ENCODE measurements at places on chromosomes 1 and 21.

- DNase-seq, result peak; percentile 25
Observed at GRCh38 chr1:115062542-115063004, 26.7 kb downstream of the TSPAN2 start.

GRCh38 chr1:243793298-243793697 is 56.7 kb downstream of the AKT3 start:
- DNase-seq, result no peak

DNA sequence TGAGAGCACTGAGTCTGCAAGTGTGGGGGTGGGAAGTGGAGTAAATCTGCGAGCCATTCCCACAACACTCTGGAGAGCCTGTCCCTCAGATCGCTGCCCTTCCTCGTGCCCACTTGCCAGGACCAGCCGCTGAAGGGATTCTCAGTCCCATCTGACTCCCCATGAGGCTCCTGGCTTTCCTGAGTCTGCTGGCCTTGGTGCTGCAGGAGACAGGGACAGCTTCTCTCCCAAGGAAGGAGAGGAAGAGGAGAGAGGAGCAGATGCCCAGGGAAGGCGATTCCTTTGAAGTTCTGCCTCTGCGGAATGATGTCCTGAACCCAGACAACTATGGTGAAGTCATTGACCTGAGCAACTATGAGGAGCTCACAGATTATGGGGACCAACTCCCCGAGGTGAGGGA is 1.9 kb downstream of the OPTC start:
- DNase-seq, result no peak

DNA sequence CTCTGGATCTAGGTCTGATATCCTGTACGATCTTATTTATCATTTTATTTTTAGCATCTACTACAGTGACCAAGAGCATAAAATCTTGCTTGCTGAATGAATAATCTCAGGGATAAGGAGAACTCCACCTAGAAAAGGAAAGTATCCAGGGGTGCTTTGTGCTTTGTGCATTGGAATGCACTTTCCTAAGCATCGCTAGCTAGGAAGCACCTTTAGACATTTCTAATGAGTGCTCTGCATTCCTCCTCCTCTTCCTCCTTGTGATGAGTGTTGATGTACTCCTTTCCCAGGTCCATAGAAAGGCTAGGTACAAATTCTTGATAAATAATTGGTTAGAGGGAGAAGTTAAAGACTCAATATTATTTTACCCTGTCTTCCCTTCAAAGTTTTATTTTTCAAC is 31.4 kb downstream of the TCEANC2 start:
- no peak for DNase-seq

GRCh38 chr1:209610631-209610905 is 27.1 kb downstream of the CAMK1G start:
- DNase-seq, result no peak

DNA sequence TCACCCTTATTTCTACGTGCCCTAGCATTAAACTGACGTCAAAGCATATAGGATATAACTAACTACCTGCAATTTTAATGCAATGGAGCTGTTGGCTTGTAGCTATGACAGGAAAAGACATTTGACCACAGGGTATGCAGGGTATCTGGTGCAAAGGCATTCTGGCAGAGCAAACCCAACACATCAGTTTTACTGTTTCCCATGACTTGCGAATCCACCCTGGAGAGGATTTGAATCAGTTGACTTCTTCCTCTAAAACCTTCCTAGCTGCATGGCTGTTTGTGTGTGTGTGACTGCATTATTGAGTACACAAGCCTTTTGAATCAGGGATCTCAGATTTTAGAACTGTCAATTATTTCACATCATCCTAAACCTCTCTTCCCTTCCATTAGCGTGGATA is 41.7 kb upstream of the SYT14 start:
- DNase-seq, result no peak

DNA sequence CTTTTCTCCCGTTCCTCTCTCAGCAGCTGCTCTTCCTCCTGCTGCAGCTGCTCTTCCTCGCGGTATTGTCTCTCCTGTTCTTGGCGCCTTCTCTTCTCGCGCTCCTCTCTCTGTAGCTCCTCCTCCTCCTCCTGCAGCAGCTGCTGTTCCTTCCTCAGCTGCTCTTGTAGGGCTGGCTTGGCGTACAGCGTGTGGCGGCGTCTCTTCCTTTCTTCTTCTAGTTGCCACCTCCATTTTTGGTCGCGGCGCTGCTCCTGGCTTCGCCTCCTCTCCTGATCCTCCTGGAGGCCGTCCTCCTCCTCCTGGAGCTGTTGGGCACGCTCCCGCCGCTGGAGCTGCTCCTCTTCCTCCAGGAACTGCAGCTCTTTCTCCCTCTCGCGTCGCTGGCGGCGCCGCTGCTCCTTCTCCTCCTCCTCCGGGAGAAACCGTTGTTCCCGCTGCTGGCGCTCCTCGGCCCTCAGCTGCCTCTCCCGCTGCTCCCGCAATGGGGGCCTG is 4.8 kb downstream of the TCHH start:
- no peak for DNase-seq

GRCh38 chr1:8070381-8070811 is 44.3 kb upstream of the ERRFI1 start:
- no peak for DNase-seq

- DNase-seq, result no peak
Observed at GRCh38 chr1:76209238-76209637, 134.7 kb downstream of the ST6GALNAC3 start.

DNA sequence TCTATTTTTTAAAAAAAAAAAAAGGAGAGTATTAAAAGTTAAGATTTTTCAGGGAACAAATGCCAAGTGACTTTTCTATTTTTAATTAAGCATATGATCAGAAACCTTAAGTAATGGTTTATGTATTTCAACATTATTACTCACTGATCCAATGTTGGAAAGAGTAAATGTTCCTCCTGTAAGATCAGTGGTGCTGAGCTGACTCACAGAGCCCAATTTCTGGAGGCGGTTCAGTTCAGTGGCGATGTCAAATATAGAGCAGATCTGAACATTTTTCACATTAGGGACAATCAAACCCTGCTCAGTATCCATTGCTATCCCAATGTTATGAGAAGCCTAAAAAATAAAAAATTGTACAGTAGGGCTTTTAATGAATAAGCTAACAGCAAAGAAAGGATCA is 28.2 kb upstream of the LRRC39 start:
- DNase-seq, result no peak

GRCh38 chr21:42376338-42376982 is 10.1 kb upstream of the TFF1 start:
- no peak for DNase-seq

DNA sequence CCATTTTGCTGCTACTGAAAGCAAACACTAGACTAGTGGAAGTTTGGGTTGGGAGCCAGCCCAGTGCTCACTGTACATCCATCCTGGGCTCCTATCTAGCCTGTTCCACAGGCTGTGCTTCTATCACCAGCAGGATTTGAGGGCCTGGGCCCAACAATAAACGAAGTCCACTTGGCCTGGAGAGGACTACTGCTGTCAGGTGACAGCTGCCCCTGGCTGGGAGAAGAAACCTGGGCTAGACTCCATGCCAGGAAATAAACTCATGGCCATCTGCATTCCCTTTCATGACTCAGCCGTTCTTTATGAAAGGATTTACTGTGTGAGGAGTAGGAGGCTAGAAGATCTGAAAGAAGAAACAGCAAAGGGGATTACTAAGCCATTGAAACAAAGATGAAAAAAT is 35.5 kb downstream of the COLGALT2 start:
- no peak for DNase-seq

GRCh38 chr1:246987083-246987690 is 20.7 kb downstream of the ZNF695 start:
- no peak for DNase-seq

GRCh38 chr21:44265734-44266270 is 4.1 kb upstream of the DNMT3L start:
- no peak for DNase-seq

- DNase-seq, result no peak
Observed at GRCh38 chr1:56931686-56932085, 34.1 kb downstream of the C8B start.

DNA sequence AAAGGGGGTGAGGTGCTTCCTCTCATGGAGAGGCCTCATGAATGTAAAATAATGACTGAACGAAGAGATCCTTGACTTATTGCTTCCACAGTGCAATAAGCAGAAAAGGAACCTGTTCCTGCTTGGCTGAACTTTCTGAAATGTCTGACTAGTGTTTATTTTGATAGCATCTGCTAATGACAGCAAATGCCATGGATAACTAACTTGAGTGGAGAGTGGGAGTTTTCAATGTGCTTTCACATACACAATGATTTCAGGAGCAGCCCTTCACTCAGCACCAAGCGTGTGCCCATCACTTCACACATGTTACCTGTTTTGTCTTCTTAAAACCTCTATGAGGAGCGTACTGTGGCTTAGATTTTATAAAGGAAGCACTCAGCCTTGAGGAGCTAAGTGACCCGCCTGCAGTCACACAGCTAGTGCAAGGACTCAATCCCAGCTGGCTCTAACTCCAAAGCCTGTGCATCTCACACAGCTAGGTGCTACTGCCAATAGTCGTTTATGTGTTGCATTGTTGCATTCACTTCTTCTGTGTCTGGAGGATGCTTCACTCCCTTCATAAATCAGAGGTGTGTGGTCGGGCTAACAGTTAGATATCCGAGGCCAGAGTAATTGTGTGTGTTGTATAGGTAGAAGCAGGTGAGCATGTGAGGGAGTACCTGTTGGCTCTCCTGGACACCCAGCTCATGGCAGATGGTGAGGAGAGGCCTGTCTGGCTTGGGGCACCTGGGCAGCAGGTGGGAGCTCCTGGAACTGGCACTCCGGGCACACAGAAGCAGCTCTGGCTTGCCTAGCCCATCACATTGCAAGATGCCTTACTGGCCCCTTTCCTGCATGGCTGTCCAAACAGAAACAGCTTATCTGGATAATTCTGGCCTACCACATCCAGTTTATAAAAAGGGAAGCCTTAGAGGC is 12.8 kb downstream of the CASQ2 start:
- DNase-seq, result no peak

DNA sequence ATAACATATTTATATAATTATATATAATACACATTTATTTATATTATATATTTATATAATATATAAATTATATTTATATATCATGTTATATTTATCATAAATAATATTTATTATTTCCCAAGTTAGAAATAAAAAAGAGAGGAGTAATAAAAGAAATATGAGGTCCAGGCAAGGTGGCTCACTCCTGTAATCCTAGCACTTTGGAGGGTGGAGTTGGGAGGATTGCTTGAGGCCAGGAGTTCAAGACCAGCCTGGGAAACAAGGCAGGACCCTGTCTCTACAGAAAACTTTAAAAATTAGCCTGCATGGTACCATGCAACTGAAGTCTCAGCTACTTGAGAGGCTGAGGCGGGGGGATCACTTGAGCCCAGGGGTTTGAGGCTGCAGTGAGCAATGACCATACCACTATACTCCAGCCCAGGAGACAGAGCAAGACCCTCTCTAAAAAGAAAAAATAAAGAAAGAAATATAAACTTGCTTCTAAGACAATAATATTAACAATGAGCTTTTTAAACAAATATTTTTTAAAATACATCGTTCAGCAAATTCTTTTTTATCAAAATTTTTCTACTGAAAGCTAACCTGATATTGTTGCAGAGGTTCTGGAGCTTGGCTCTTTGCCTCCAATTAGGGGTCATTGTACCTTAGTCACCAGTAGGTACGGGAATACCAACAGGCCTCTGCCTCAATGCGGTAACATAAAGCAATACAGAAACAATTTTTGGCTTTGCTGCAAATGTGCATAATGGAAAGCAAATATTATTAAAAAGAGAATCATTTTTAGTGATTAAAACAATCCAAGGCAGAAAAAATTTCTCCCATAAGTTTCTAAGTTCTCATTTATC is 290.0 kb downstream of the SETD4 start:
- DNase-seq, result no peak

All from esophagus squamous epithelium (tissue), 5 donors.